Fibroblast of upper back skin (primary cell): ENCODE measurements at places on chromosomes 4 and X.
A peak's percentile ranks its signal among the peaks of the same experiment; 100 is the strongest.

DNA sequence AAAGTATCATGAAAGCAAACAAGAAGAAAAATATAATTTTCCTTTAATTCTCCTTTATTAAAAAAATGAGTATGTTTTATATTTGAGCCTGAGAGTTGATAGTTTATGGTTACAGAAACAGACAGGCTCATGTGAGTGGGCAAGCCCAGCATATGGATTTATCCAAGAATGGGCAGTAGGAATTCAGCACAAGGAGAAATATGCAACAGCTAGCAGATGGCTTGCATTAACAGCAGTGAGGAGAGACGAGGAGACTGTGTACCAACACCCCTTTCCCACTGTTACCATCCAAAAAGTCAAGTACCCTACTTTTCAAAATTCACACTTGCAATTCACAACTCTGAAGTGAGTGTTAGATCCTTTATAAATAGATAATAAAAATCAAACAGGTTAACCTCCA is 1760.2 kb upstream of the TENM3 start:
- DNase-seq: no peak

DNA sequence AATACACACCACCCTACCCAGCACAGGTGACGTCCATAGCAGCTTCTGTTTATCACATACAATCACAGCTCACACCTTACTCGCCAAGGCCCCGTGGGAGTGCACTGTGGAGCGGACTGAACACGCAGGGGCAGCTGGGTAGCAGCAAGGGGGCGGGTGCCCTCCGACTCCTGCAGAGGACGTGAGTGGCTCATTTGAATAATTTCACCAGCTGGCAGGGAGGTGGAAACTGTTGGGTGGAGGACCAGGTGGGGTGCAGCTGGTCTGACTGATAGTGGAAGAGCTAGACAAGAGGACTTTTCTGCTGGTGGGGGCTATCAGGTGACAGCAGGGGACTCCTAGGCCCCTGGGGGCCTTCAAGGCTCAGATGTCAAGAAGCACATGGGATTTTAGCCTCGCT is 16.3 kb downstream of the MAN2B2 start:
- no peak for DNase-seq

DNA sequence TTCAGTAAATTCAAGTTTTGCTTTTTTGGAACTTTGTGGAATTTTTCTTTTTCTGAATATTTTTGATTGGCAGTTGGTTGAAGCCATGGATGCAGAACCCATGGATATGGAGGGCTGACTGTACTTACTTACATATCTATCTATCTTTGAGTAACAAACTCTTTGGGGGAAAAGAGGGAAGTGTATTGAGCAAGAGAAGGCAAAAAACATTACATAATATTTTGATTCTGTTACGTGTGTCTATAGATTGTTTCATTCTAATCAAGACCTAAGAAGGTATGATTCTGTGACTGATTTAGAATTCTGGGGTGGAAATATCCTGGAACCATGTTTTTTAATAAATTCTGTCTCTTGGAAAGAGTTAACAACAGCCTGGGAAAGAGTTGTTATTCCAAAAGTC is 31.5 kb downstream of the GRSF1 start:
- DNase-seq: no peak

DNA sequence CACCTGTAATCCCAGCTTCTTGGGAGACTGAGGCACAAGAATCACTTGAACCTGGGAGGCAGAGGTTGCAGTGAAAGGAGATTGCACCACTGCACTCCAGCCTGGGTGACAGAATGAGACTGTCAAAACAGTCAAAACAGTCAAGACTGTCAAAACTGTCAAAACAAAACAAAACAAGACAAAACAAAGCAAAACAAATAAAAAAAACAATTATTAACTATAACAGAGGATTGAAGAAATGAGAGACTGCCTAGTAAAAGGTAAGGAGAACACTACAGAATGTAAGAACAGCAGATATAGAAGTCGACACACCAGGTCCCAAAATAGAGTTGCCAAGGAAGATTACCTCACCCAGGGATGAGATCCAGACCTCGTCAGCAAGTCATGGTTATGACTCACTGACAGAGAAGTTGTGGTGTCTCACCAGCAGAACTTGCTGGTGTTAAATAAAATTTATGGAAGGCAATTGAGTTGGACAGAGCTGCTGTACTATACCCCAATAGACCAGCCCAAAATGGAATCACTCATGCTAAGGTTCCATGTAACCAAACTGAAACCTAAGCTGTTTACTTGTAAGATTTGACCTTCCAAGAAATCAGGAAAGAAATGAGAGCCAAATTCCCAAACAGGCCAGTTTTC is 32.1 kb upstream of the GK start:
- DNase-seq: peak; percentile 90

DNA sequence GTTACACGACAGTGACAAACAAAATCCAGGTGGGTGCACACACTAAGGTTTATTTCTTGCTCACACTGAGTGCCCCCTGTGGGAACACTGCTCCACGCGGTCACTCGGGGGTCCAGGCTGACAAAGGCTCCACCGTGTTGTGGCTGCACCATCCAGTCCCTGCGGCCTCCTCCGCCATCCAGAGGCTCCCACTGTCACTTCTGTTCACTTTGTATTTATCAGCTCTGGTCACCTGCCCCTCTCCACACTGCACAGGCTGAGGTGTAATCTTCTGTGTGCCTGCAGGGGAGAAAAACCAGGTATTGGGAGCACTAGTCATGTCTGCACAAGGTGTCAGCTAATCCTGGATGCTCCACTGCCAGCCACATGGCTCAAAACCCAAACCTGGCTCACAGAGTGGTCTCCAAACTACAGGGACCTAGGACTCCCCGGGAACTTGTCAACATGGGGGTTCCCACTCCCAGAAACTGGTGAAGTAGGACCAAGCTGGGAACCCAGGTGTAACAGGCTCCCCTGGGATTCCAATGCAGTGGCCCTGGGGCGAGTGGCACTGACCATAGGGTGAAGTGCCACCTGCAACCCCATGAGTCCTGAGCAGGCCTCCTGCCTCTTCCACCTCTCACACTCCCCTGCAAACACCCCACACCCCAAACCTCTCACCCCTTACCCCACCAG is 25.5 kb downstream of the HMX1 start:
- DNase-seq: no peak

DNA sequence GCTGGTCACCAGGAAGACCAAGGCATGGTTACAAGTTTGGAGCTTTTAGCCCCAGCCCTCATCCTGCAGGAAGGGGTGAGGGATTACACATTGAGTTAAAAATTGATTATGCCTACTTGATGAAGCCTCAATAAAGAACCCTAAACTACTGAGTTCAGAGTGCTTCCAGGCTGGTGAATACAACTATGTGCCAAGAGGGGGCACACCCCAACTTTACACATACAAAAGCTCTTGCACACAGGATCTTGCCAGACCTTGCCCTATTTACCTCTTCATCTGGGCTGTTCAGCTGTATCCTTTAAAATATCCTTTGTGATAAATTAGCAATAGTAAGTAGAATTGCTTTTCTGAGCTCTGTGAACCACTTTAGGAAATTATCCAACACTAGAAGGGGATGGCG is 489.3 kb downstream of the INPP4B start:
- no peak for DNase-seq

GRCh38 chr4:184500748-184501589 is 26.6 kb upstream of the IRF2 start:
- DNase-seq: no peak

DNA sequence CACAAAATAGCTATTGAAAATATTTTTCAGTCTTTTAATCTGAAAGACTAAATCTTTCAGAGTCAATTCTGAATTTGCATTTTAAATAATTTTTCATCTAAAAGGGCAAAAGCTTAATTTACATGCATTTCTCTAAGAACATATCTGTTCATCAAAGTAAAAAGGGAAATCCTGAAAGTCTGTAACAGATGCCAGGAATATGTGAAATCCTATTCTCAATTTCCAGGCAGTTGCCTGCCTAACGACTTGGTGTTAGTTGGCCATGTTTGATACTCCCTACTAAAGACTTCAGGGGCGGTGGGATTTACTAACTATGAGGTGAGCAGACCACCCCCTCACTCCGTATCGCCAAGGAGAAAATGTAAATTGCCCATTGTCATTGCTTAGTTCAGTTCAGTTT is 136.8 kb downstream of the KIT start:
- no peak for DNase-seq

DNA sequence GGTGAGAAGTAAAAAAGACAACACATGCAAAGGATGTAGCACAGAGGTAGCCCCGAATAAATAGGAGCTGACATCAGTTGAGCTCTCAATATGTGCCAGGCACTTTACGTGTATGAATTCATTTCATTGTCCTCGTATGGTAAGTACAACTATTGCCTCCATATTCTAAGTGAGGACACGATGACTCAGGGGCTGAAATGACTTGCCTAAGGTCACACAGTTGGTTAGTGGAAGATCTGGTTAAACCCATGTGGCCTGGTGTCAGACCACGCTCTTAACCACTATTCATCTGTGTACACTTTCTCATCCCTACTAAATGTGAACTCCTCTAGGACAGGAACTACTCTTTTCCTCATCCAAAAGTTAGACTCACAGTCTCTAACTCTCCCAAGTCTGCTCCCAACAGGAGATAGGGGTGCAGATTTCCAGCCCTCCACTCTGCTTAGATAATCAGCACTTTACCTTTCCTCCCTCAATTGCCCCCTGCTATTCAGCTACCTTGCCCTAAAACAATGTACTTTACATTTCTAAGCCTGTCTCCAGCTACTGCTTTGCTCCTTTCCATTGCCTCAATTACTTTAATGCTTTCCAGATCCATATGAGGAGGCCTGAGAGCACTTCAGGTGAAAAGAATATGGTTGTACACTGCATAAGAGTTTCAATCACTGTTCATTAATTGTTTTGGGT is 58.8 kb upstream of the LHFPL1 start:
- DNase-seq: peak; percentile 54

GRCh38 chrX:48779399-48779798 is 7.0 kb upstream of the GATA1 start:
- DNase-seq: no peak

DNA sequence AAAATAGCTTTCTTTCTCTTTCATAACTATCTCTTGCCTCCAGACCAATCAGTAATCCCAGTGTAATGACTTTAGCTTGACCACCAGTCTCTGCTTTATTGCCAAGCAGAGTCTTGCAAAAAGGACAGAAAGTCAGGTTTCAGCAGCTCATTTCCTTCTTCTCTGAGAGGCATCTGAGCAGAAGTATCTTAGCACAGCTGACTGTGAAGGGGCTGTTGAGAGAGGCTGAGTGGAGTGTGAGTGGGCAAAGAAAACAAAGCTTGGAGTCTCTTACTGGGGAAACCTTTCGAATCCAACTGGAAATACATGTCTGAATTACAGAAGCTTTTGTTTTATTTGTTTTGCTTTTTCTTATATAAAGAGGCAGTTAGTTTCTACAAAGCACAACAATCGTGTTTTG is 170.3 kb upstream of the IGFBP7 start:
- DNase-seq: no peak

DNA sequence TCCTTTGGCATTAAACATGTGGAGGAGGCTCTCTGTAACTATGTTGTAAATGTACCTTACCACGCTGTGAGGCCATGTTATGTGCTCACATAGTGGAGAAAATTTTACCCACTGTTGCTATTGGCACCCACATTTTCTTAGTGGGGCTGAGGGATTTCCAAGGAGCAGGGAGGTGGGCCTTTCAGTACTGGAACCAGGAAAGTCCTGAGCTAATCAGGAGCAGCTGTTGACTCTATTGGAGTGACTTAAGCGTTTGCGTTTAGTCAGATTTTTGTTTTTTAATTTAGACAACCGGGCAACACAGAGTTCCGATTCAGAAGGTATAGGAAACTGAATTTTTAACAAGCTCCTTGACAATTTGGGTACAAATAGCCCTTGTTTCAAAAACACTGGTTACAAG is 30.7 kb upstream of the WDR17 start:
- DNase-seq: no peak

- DNase-seq: peak; percentile 55
These were observed 11.7 kb downstream of the TRIM2 start for GRCh38 chr4:153215921-153216320.

- DNase-seq: no peak
These were observed 2.0 kb downstream of the GAK start for GRCh38 chr4:930028-930551.

GRCh38 chrX:71532078-71532752 is 689 bp upstream of the OGT start:
- DNase-seq: peak; percentile 52

DNA sequence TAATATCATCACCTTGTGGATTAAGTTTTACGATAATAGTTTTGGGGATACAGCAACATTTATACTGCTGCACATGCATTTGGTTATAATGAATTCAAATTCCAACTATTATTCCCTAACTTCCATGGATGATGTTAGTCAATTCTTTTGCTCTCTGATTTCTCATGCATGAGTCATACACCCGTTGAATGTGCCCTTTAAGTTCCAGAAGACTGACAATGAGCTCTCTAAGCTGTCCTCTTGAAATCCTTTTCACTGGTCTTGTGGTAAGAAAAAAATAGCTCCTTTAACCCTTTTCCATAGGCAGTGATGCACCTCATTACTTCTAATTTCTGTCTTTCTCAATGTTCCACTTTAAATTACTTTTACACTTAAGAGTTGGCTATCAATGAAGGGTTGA is 1095.2 kb upstream of the POU3F4 start:
- no peak for DNase-seq

GRCh38 chrX:148534291-148534690 is 33.9 kb downstream of the AFF2 start:
- DNase-seq: no peak

DNA sequence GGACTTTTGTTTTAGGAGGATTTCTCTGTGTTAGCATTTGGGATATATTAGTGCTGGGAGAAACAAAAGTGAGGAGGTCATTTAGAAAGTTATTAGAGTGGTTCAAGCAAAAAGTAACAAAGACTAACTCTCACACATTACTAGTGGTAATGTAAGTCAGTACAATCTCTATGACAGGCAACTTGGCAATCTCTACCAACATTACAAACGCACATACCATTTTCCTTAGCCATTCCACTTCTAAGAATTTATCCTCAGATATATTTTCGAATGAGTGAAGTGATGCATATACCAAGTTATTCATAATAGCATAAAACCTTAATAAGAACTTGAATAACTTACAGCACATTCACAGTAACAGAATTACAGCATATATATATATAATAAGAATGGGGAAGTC is 146.2 kb downstream of the PRSS12 start:
- no peak for DNase-seq
